ENCODE measurements at places on chromosomes 5 and 9.

GRCh38 chr9:134460206-134460605 is 134.0 kb downstream of the RXRA start:
- no peak for DNase-seq

DNA sequence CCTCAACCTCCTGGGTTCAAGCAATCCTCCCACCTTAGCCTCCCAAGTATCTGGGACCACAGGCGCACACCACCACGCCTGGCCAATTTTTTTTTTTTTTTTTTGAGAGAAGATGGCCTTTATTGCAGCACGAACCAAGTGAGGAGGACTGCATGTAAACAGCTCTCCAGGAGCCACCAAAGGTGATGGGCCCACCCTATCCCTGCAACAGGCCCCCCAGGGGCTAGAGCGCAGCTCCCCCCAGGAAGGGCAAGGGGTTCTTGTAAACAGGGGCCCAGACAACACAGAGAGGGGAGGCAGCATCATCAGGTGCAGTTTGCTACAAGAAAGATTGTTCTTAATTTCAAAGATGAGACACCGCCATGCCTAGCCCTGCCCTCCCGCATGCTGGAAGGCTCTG is 12.6 kb upstream of the EGR1 start:
- no peak for DNase-seq

DNA sequence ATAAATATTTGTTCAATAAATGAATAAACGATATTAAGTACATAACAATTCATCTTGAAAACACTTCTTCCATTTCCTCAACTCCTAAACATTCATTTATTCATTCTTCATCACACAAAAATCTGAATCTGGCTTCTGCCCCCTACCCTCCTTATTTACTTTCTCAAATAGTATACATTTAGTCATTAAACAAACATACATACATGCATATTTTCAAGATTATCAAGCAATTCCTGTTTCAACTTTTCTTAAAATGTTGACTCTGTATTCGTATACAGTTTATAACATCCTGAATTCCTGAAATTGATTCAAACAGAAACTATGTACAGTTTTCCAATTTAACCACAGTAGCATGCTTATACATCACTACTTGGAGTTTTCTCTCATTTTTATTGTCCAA is 129.0 kb downstream of the MUSK start:
- peak; percentile 80 for DNase-seq

GRCh38 chr5:123735384-123735783 is 223.4 kb downstream of the CSNK1G3 start:
- DNase-seq, result no peak

GRCh38 chr5:66870708-66871107 is 274.5 kb downstream of the MAST4 start:
- DNase-seq, result no peak

GRCh38 chr5:14781106-14781505 is 90.5 kb downstream of the ANKH start:
- DNase-seq, result no peak

DNA sequence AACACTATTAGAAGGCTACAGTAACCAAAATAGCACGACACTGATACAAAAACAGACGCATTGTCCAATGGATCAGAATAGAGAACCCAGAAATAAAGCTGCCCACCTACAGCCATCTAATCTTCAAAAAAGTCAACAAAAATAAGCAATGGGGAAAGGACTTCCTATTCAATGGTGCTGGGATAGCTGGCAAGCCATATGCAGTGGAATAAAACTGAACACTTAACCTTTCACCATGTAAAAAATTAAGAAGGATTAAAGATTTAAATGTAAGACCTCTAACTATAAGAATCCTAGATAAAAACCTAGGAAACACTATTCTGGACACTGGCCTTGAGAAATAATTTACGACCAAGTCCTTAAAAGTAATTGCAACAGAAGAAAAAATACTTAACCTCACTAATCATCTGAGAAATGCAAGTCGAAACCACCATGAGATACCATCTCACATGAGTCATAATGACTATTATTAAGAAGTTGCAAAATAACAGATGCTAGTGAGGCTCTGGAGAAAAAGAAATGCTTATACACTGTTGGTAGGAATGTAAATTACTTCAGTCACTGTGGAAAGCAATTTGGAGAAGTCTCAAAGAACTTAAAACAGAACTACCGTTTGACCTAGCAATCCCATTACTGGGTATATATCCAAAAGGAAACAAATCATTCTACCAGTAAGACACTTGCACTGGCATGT is 203.3 kb upstream of the CDH9 start:
- DNase-seq, result peak; percentile 99

DNA sequence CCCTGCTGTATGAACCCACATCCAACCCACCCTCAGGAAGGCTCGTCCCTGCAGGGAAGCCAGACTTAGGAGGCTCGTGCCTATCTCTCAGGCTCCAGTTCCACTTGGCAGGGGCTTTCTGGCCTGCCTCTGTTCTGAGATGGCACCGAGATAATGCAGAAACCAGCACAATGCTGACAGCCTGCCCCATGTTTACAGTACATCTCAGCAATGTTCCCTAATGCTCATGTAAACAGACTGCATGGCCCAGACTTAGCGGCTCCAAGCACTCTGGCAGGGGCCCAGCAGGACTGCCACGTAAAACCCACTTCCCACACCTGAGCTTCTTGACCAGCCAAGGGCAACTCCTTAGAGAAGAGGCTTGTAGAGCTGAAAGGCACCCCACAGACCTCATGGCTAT is 499.5 kb upstream of the BRINP1 start:
- DNase-seq, result no peak

- DNase-seq, result no peak
These were observed 182.3 kb upstream of the RIOK2 start for GRCh38 chr5:97365163-97365845.

GRCh38 chr9:1100945-1101344 is 50.8 kb downstream of the DMRT2 start:
- DNase-seq, result peak; percentile 48

GRCh38 chr5:151359391-151359790 is 12.0 kb upstream of the SLC36A2 start:
- DNase-seq, result no peak

GRCh38 chr9:131167146-131167692 is 41.8 kb downstream of the NUP214 start:
- no peak for DNase-seq

GRCh38 chr9:101512116-101512515 is 21.5 kb upstream of the RNF20 start:
- DNase-seq, result peak; percentile 13

GRCh38 chr9:463455-464171 is 248.9 kb downstream of the DOCK8 start:
- DNase-seq, result no peak

DNA sequence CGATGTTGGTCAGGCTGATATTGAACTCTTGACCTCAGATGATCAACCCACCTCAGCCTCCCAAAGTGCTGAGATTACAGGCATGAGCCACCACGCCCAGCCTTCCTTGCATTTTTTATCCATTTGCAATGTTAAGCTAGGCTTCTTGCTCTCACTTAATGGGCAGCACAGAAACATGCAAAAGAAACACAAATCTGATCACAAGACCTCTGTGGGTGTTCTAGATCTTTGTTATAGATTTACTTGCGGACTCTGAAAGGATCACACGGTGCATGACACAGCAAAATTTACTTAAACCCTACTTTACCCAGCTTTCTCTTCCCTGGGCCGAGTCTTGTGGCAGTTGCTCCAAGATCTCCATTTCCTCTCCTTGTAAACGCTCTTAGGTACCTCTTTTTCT is 71.3 kb downstream of the PSAT1 start:
- DNase-seq, result no peak

DNA sequence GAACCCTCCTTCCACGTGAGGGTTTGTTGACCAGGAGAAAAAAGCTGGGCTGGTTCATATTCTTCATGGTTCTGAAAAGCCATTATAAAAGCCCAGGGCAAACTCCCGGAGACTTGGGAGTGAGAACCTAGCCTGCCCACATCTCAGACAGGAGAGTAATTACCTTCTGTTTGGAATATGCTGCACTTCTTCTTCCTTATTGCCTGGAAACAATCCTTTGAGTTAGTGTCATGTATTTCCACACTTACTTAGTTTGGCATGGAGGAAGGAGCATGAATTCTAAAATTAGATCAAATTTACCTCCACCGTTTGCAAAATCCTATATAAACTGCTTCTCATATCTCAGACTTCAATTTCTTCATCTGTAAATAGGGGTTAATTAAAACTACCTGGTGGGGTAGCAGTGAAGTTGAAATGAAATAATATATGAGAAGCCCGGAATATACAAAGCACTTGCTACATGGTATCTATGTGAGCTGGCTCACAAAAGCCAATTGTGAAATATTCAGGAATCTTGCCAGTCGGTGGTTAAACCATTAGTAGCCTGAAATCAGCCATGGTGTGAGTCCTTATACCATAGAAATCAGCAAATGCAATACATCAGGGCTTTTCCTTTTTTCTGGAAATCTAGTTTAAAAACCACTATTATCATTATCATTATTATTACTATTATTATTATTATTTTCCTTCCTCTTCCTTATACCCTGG is 140.0 kb upstream of the RAD23B start:
- DNase-seq, result peak; percentile 20

- DNase-seq, result no peak
These were observed 812.0 kb downstream of the CDH18 start for GRCh38 chr5:19175776-19176570.

- DNase-seq, result no peak
These were observed 81.0 kb downstream of the MACROH2A1 start for GRCh38 chr5:135318037-135318436.

GRCh38 chr5:147417135-147417813 is 92.6 kb downstream of the DPYSL3 start:
- DNase-seq, result peak; percentile 48

GRCh38 chr9:126885131-126885641 is 24.7 kb downstream of the ZBTB34 start:
- DNase-seq, result no peak

DNA sequence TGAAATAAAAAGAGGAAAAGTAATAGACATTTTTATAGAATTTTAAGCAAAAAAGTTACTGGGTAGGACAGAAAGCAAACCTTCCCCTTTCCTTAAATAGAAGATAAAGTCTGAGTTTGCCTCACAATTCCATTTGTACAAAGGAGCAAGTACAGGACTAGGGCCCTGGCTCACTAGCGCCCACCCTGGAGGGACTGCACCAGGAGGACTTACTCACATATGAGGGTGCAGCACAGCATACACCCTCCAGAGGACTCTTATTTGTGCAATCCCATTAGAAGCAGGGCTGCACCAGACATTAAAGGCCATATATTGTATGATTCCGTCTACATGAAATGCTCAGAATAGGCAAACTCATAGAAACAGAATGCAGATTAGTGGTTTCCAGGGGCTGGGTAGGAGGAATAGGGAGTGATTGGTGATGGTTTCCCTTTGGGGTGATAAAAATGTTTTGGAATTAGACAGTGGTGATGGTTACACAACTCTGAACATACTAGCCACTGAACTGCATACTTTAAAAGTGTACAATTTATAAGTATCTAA is 4.5 kb downstream of the REEP5 start:
- DNase-seq, result peak; percentile 58

GRCh38 chr9:129177791-129178567 is at the start of gene IER5L:
TSS of gene IER5L (minus strand) at chr9:129178261. CDS start at chr9:129178052, 209 bp downstream.
- peak; percentile 96 for DNase-seq

- DNase-seq, result no peak
These were observed 1505.2 kb upstream of the CDH9 start for GRCh38 chr5:28543473-28544098.

- no peak for DNase-seq
These were observed 3.1 kb upstream of the IL7R start for GRCh38 chr5:35853631-35854030.

DNA sequence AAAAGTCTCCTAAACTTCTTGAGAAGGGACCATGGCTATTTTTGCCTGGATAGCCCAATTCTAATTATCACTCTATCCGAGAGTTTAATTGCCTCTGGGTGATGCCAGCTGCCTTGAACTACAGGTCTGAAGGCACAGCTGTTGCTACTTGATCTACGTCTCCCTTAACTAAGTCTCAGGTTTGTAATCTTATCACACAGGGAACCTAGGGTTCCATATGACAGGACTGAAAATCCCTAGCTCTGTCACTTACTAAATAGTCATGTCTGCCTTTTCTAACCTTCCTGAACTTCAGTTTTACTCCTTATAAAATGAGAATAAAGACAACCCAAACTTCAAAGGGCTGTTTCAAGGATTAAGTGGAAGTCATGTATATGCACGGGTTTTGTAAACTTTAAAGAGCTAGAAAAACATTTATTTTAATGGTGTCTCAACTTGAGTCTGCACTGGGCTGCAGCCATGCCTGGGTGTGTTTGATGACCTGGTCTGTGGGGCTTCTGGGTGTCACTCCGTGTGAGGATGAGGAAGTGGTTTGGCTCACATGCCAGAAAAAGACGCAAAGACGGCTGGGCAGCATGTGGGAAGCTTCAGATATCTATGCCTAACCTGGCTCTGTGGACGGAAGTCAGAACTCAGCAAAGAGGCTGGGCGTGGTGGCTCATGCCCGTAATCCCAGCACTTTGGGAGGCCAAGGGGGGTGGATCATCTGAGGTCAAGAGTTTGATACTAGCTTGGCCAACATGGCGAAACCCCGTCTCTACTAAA is 129.3 kb upstream of the SLC44A1 start:
- DNase-seq, result no peak

DNA sequence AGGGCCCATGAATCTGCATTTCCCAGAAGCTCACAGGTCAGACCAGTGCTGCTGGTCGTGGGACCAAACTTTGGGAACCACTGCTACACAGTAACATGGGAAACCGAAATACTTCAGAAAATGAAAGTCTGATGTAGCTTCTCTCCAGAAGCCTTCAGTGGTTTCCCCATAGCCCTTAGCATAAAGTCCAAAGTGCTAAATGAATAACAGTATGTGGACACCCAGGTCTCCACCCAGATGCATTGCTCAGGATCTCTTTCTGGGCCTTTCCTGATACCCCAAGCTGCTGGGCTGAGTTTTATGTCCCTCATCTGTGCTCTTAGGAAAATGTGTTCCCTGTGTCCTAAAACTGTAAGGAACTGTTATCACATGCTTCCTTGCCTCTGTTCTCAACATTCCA is 100.4 kb downstream of the NFIB start:
- no peak for DNase-seq

DNA sequence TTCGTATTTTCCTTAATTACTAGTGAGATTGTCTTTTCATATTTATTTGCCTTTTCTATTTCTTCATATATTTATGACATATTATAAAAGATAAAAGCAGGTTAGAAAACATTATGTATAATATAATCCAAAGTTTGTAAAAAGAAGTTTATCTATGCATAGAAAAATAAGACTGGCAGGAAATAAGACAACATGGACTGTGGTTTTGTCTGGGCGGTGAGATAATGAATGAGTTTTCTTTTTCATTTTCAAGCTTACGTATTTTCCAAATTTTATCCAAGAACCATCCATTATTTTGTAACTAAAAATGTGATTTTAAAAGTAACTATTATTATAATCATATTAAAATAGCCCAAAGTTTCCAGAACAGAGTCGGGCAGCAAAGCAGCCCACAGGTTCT is 109.8 kb upstream of the MVB12B start:
- no peak for DNase-seq
